Fibroblast of skin of scalp (primary cell): ENCODE measurements at places on chromosomes 7 and 10.

- no peak for DNase-seq
Observed at GRCh38 chr10:126564326-126564888, 106.1 kb downstream of the C10orf90 start.

DNA sequence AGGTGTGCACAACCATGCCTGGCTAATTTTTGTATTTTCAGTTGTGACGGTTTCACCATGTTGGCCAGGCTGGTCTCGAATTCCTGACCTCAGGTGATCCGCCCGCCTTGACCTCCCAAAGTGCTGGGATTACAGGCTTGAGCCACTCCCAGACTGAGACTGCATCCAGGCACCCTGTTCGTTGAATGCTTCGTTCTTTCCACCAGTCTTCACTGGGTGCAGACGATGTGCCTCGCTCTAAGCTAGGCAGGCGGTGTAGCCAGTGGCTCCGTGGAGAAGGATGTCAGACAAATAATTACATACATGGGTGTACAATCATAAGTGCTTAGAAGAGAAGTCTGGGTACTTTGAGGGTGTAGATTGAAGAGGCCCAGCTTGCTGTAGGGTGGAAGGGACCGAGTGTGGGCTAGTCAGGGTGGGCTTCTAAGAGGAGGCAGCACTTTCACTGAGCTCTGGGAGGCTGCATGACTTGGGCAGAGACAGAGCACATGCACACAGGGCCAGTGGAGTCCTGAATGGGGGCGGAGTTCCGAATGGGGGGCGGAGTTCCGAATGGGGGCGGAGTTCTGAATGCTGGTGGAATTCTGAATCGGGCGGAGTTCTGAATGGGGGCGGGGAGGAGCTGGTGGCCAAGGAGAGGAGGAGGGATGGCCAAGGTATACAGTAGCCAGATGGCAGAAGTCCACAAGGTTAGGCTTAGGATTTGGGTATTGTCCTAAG lies 74.3 kb downstream of the COL26A1 start:
- no peak for DNase-seq

- peak; percentile 83 for DNase-seq
Observed at GRCh38 chr7:149495785-149496641, 1.6 kb downstream of the ZNF746 start.

DNA sequence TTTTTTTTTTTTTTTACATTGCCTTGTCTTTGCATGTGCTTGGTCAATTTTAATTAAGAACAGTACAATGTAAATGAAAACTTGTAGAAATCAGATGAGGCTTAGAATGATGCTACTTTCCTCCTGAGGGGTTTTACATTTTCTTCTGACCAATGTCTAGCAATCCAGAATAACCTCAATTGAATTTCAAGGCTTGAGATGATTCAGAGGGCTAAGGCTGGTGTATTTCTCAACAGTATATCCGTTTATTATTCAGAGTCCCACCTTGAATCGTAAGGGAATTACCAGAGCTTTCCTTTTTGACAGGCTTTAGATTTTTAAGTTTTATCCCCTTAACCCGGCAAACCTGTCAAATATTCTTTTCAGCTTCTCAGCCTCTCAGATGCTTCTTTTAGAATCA lies 231.2 kb upstream of the STK17A start:
- no peak for DNase-seq
